ENCODE measurements at places on chromosomes 7 and 10. TPM values are rescaled to one million over a fixed set of nuclear protein-coding genes. Genes with fewer than 3 reads are reported as not detected.

SMKR1 gene
- 1.1 TPM for total RNA-seq

AMPH gene
- total RNA-seq = not detected

GRCh38 chr7:75740846-75741497, 2.2 kb upstream of the HIP1 start:
- H3K4me1 ChIP-seq = peaks cover 4% of the 10 kb centered on the region
- H3K36me3 ChIP-seq = no peaks in the 10 kb centered on the region
- no peaks in the 10 kb centered on the region for H3K27me3 ChIP-seq
- no peak overlapping the region for H3K27ac ChIP-seq
- no peak overlapping the region for H3K4me3 ChIP-seq

- peaks cover 60% of the 10 kb centered on the region for H3K4me1 ChIP-seq
- H3K36me3 ChIP-seq = no peaks in the 10 kb centered on the region
- H3K4me3 ChIP-seq = no peak overlapping the region
- no peak for DNase-seq
- no peaks in the 10 kb centered on the region for H3K27me3 ChIP-seq
Observed at GRCh38 chr7:4742852-4743251, 32.6 kb upstream of the AP5Z1 start.

- H3K27ac ChIP-seq = no peak overlapping the region
- H3K4me3 ChIP-seq = no peak overlapping the region
- H3K4me1 ChIP-seq = no peaks in the 10 kb centered on the region
- no peak for DNase-seq
- peaks cover 37% of the 10 kb centered on the region for H3K36me3 ChIP-seq
Observed at GRCh38 chr10:109862041-109862440, 61.3 kb downstream of the XPNPEP1 start.

GRCh38 chr7:1269336-1269890, 36.7 kb downstream of the UNCX start:
- no peaks in the 10 kb centered on the region for H3K4me1 ChIP-seq
- no peaks in the 10 kb centered on the region for H3K36me3 ChIP-seq
- H3K27me3 ChIP-seq = peaks cover 5% of the 10 kb centered on the region
- no peak overlapping the region for H3K27ac ChIP-seq

- H3K4me1 ChIP-seq = no peaks in the 10 kb centered on the region
- H3K27me3 ChIP-seq = no peaks in the 10 kb centered on the region
- H3K4me3 ChIP-seq = no peak overlapping the region
- no peak for DNase-seq
- H3K36me3 ChIP-seq = no peaks in the 10 kb centered on the region
Observed at GRCh38 chr10:21692916-21693315, 158.9 kb downstream of the MLLT10 start.

DNA sequence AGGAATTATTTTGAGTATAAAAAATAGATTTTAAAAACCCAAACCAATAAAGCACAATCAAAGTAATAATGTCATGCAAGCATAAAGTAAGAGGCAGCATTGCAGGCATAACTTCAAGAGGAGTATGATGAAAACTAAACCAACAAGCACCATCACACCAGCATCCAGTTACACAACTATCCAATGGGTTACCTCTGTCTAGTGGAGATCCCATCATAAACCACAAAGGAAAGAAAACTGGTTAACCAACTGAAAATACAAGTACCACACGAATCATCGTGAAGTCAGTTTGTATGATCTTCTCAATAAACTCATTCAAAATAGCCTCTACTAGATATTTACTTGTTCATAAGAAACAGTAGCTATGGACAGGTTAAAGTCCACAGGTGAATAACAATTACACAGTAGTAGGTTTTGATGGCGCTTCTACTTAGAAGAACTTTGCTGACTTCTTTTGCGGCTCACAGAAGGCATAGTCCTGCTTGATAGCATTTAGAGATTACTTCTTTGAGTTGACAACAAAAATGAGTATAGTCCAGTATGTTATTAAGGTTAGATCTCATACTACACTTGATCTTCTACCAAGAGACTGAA, 116.6 kb downstream of the MICU1 start:
- H3K4me3 ChIP-seq = no peak overlapping the region
- no peaks in the 10 kb centered on the region for H3K4me1 ChIP-seq

DNA sequence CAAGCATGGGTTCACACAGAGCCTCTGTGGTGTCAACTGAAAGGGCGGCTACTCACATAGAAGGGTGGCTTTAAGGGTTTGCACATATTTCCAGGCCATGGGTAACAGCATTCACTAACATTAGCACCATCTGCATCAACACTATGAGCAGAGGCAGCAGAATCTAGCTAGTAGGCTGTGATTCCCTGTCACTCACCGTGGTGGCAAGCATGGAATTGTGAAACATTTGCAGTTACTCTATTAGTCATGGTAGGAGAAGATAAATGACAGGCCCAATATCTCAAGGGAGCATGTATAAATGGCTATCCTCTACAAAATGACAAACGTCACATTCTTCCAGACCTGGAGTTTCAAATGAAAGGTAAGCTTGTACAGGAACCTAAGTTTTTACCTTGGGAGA, 32.2 kb upstream of the CUBN start:
- no peak for DNase-seq
- H3K27ac ChIP-seq = no peak overlapping the region
- no peaks in the 10 kb centered on the region for H3K36me3 ChIP-seq
- no peaks in the 10 kb centered on the region for H3K4me1 ChIP-seq
- no peaks in the 10 kb centered on the region for H3K27me3 ChIP-seq

GRCh38 chr7:132073920-132074589, 502.2 kb downstream of the PLXNA4 start:
- H3K4me3 ChIP-seq = no peak overlapping the region
- H3K36me3 ChIP-seq = no peaks in the 10 kb centered on the region
- H3K27me3 ChIP-seq = no peaks in the 10 kb centered on the region
- no peak overlapping the region for H3K27ac ChIP-seq
- no peak for DNase-seq
- H3K4me1 ChIP-seq = no peaks in the 10 kb centered on the region

GRCh38 chr7:29352041-29352440, 157.5 kb downstream of the CHN2 start:
- H3K4me3 ChIP-seq = no peak overlapping the region
- no peaks in the 10 kb centered on the region for H3K36me3 ChIP-seq
- no peak overlapping the region for H3K27ac ChIP-seq

- H3K4me3 ChIP-seq = no peak overlapping the region
- DNase-seq = peak; percentile 19
- H3K27ac ChIP-seq = no peak overlapping the region
- H3K27me3 ChIP-seq = no peaks in the 10 kb centered on the region
Observed at GRCh38 chr10:17742918-17743317, 9.1 kb upstream of the TMEM236 start.

DNA sequence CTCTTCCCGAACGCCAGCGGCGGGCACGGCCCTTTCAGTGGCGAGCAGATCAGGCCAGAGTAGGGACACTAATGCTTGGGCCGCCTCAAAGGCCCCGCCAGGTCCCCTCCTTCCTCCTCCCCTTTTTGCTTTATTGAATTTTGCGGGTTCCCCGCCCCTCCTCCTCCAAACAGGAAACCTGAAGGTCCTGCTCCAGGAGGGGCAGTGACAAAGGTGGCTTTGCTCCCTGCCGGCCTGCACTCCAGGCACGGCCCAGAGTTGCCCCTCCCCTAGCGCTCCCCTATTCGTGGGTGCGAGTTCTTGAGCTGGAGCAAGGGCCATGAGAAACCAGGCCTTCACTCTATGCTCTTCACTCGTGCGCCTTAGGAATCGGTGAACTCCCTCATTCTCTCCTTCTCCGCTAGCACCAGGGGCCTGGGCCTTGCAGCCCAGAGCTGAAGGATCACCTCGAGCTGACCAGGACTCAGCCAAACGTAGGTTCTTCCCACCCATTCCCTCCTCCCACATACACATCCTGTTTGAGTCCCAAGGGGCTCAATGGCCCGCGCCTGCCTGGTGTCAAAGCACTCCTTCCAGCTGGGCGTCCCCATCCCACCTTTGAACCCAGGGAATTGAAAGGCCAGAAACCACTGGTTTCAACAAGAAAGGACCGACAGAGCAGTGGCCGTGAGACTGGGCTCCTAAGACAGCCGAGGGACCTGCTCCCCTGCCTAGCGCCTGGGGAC, 619 bp upstream of the HOXA6 start:
- DNase-seq = no peak
- no peaks in the 10 kb centered on the region for H3K36me3 ChIP-seq
- no peak overlapping the region for H3K4me3 ChIP-seq
- H3K4me1 ChIP-seq = peaks cover 23% of the 10 kb centered on the region
- no peak overlapping the region for H3K27ac ChIP-seq

GRCh38 chr10:69508738-69509340, 57.6 kb downstream of the TSPAN15 start:
- no peak overlapping the region for H3K4me3 ChIP-seq
- no peak overlapping the region for H3K27ac ChIP-seq
- H3K27me3 ChIP-seq = no peaks in the 10 kb centered on the region
- DNase-seq = no peak
- no peaks in the 10 kb centered on the region for H3K36me3 ChIP-seq

DNA sequence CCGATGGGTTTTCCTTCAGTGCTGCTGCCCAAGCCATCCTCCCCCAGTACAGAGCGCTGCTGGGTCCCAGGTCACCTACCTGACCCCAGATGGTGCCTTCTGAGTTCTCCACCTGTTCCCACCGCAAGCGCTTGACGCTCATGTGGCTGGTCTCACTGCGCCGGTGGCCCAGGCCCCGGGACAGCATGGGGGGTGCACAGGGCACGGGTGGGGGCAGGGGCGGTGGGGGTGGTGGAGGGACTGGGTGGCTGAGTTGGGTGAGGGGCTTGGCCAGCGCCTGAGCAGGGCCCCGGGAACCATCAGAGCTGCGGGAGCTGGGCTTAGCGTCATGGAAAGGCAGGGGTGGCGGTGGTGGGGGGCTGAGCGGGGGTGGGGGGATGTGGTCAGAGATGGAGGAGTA, 43.4 kb downstream of the GRID2IP start:
- no peak overlapping the region for H3K4me3 ChIP-seq
- DNase-seq = no peak
- H3K27me3 ChIP-seq = no peaks in the 10 kb centered on the region
- peaks cover 6% of the 10 kb centered on the region for H3K4me1 ChIP-seq
- peaks cover 4% of the 10 kb centered on the region for H3K36me3 ChIP-seq
- no peak overlapping the region for H3K27ac ChIP-seq

DNA sequence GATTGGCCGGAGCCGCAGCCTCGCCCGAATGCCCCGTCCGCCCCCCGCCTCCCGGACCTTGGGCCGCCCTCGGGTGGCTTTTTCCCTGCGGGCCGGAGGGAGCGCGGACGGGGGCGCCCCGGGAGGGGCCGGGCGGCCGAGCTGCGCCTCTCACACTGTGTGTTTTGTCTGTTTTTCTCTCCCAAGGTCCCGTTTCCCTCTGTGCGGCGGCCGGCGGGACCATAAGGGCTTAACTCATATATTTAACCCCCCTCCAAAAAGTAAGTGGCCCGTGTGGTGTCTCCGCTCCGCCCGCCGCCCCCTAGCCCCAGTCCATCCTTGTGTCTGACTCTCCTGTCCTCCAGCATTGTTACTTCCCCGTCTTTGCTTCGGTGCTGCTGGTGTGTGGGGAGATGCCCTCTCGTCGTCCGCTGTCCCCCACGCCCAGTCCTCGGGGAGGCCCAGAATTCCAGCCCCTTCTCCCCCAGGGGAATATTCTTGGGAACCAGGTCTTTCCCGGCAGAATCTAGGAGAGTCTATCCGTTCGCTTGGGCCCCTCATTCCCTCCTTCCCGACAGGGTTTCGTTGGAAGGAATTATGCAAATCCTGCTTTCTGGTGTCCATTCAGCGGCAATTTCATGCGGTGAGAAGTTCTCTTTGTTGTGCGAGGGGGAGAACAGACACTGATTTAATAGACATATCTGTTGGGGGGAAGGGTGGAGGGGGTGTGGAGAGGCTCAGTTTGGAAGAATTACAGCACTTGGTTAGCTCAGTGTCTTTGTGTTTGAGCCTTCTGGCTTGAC, 1.3 kb downstream of the LCOR start:
- H3K36me3 ChIP-seq = no peaks in the 10 kb centered on the region
- peak overlapping the region; percentile 50 for H3K4me3 ChIP-seq
- H3K4me1 ChIP-seq = peaks cover 26% of the 10 kb centered on the region
- no peaks in the 10 kb centered on the region for H3K27me3 ChIP-seq
- DNase-seq = no peak

DNA sequence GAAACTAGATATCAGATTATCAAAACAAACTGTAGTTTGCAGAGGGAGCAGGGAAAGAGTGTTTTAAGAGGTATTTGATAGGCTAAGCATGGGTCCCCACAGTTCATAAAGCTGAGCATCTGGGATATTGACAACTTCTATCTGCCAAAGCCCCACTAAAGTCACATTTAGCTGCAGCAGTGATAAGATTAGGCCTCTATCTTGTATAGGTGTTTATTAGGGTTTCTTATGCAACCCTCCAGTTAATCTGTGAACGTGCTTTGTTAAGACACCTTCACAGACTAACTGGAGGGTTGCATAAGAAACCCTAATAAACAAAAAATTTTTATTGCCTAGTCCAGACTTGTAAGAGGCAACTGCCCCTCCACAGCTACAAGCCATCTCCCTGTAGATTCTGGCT, 78.0 kb downstream of the CYP51A1 start:
- no peaks in the 10 kb centered on the region for H3K27me3 ChIP-seq
- peaks cover 10% of the 10 kb centered on the region for H3K4me1 ChIP-seq
- H3K36me3 ChIP-seq = no peaks in the 10 kb centered on the region
- no peak overlapping the region for H3K27ac ChIP-seq
- DNase-seq = no peak
- no peak overlapping the region for H3K4me3 ChIP-seq

DNA sequence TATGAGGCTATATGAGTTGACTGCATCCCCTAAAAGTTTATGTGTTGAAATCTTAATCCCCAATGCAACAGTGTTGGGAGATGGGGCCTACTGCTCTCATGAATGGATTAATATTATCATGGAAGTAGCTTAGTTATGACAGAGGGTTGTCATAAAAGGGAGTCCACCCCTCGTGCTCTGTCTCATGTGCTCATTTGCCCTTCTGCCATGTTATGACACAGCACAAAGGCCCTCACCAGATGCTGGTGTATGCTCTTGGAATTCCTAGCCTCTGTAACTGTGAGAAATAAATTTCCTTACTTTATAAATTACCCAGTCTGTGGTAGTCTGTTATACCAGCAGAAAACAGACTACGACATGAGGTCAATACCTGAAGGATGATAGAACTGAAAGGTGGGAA, 17.6 kb upstream of the PANK1 start:
- no peaks in the 10 kb centered on the region for H3K4me1 ChIP-seq
- H3K36me3 ChIP-seq = no peaks in the 10 kb centered on the region
- no peaks in the 10 kb centered on the region for H3K27me3 ChIP-seq
- no peak overlapping the region for H3K4me3 ChIP-seq

DNA sequence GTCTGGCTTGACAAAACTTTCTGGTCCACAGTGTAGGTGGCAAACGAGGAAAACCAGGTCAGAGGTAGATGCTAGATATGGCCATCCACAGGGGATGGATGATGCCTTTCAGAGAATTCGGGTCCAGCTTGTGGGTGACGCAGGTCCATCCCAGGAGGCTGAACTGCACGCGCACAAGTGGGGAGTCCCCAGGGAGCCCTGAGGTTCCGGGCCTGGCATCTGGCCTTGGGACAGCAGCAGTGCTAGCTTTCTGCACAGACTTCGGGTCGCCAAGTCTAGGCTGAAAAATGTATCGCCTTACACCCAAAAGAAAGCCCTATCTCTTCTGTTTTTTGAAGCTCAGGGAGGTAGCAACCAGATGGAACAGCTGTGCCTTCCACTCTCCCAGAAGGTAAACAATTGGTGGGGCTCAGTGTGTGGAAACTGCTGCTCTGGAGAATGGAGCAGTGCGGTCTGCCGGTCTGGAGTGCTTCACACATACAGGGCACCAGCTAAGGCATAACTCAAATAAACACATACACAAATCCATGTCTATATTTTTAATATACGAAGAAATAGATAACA, 119.3 kb upstream of the ACBD5 start:
- no peaks in the 10 kb centered on the region for H3K27me3 ChIP-seq
- H3K4me3 ChIP-seq = no peak overlapping the region
- no peak overlapping the region for H3K27ac ChIP-seq
- DNase-seq = no peak
- H3K36me3 ChIP-seq = no peaks in the 10 kb centered on the region

GRCh38 chr7:100881136-100881535, 6.2 kb downstream of the SRRT start:
- DNase-seq = no peak
- no peaks in the 10 kb centered on the region for H3K27me3 ChIP-seq
- H3K4me3 ChIP-seq = no peak overlapping the region
- H3K4me1 ChIP-seq = peaks cover 34% of the 10 kb centered on the region
